ENCODE measurements at places on chromosomes 5 and 9.

- peak; percentile 97 for DNase-seq
Observed at GRCh38 chr5:126965061-126965475, 65.3 kb downstream of the MARCHF3 start.

DNA sequence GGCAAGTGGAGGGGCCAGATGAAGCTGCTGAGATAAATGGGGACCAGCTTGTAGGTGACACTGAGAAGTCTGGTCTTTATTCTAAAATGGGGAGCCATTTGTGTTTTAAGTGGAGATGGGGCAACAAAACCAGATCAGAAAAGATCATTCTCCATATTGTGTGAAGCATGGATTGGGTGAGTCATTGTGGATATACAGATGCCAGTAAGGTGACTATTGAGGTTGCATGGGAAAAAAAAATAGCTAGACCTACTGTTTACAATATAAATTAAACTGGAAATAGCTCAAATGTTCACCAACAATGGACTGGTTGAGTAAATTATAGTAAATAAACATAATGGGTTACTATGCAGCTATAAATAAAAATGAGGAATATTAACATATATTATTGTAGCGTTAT lies 5.4 kb upstream of the MAP1B start:
- DNase-seq: peak; percentile 36

DNA sequence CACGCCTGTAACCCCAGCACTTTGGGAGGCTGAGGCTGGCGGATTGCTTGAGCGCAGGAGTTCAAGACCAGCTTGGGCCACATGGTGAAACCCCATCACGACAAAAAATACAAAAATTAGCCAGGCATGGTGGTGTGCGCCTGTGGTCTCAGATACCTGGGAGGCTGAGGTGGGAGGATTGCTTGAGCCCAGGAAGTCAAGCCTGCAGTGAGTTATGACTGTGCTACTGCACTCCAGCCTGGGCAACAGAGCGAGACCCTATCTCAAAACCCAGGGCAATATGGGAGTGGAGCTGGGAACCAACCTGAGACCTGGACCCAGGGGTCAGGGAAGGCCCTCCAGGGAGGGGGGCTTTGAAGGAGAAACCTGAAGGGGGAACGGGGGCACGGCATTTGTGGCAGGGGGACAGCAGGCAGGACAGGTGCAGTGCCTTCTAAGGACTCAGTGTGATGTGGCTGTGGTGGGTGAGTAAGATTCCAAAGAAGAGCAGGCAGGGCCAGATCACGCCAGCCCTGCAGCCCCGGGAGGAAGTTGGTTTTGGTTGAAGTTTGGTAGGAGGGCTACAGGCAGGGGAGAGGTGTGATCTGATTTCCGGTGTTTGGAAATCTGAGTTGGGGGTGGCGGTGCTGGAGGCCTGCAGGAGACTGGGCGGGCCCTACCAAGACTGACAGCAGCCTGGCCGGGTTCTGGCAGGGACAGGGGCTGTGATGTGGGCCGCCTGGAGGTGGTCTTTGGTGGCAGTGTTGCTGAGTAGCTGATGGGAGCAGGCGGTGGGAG lies 46.2 kb downstream of the NTNG2 start:
- DNase-seq: no peak

DNA sequence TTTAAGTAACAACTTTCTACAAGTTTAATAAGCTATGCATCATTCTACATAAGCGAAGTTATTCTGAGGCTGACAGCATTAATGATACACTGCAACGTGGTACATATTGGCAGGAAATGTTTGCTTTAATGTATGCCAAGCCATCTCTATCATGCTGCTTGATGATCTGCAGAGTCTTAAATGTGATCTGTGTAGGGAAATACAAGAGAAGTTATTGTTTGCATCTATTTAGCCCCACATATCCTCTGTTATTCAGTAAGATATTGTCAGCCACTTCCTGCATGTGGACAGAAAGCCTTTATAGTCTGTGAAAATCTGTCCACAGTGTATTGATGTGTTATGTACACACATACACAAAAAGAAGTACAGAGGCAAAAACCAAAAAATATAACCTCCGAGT lies 193.1 kb upstream of the FREM1 start:
- no peak for DNase-seq

GRCh38 chr5:55626790-55627189 lies 85.3 kb downstream of the SLC38A9 start:
- peak; percentile 51 for DNase-seq

GRCh38 chr5:143154510-143155370 lies 248.7 kb downstream of the NR3C1 start:
- DNase-seq: peak; percentile 76

GRCh38 chr5:146474065-146474464 lies 26.9 kb downstream of the TCERG1 start:
- DNase-seq: no peak

DNA sequence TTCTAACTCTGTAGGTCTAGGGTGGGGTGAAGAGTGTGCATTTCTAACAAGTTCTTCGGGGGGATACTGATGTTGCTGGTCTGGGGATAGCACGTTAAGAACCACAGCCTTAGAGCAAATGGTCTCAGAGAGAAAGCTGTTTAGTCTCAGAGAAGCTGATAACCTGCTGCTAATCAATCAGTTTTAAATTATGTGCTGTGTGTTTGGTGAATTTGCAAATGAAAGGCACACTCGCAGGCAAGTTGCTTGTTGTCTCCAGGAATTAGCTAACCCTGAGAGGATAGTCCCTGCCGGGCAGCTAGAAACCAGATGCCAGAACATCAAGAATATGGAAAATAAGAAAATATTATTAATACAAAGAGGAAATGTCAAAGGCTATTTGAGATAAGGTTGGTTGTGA lies 79.2 kb downstream of the DMRT2 start:
- no peak for DNase-seq

DNA sequence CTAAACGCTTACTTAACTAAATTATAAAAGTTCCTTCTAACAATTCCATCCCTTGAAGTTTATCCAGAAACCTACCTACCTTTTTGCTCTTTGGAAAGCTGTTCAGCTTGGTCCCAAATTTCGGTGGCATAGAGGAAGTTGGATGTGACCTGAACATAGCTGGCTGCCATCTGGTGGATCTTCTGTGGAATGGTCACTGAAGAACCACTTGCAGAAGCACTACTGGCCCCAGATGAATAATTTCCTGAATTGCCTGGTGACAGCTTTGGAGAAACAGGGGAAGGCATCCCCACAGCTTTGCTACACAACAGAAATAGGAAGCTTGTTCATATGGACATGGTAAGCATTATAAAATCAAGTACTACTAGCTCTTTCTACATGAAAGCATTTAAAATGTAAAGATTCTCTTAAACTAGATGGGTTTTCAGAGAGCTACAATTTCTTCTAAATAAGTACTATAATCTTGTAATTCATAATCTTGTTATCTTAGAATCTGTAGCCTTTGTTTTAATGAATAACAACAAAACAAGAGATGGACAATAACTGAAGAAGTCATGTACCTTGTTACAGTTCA lies 9.9 kb downstream of the LEAP2 start:
- peak; percentile 70 for DNase-seq
